ENCODE measurements at places on chromosomes 6 and 20.

GRCh38 chr20:35981969-35982368, 13.6 kb downstream of the CNBD2 start:
- DNase-seq = no peak

GRCh38 chr20:22681591-22682248, 97.3 kb upstream of the FOXA2 start:
- DNase-seq = no peak

GRCh38 chr6:4567141-4567540, 209.1 kb upstream of the CDYL start:
- DNase-seq = peak; percentile 57

DNA sequence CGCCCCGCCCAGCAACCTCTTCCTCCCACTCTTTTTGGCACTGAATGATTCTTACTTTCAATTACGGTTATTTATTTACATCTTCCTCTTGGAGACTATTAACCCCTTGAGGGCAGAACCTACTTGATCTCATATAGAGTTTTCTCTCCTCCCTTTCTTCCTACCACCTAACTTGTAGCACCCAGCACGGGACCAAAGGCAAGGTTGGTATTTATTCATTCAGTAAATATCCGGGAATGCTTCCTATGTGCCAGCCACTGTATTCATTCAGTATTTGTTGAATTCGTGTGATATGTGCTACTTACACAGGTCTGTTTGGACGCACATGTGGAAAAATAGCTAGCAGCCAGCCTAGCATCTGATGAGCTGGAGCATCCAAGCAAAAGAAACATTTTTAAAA, 1.3 kb upstream of the CNKSR3 start:
- DNase-seq = no peak

DNA sequence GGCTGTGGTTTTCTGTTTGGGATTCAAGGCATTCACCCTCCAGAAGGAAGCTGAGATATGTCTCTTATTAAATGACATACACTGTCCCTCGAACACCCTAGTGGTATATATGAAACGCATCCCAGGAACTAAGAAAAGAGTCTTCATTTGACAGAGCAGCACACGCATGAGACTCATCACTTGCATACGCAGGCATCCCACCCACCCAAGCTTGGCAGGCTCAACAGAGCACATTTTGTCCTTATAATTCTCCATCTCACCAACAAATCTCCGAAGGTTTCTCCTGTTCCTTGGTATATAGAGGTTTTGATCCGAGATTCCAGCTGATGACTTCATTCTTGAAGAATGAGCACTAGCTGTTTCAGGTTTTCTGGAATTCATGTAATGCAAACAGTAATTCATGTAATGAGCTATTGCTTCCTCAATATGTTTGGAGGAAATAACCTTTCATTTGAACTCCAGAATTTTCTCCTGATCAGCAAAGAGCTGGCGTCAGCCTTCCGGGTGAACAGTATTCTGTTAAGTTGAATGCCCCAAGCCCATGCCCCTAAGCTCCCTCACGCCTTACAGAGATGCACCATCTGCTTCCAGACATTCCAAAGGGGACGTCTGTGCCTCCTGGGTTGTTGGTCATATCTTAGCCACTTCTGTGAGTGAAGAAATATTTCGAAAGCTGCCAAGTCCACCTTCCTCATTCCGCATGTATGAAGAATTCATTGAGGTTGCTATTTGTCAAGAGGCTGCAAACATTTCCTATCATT, 66.0 kb upstream of the CDH4 start:
- DNase-seq = peak; percentile 97

- DNase-seq = no peak
Observed at GRCh38 chr6:42970871-42971612, 7.9 kb downstream of the PEX6 start.

- DNase-seq = no peak
Observed at GRCh38 chr20:64246616-64247306, 8.8 kb upstream of the PCMTD2 start.

DNA sequence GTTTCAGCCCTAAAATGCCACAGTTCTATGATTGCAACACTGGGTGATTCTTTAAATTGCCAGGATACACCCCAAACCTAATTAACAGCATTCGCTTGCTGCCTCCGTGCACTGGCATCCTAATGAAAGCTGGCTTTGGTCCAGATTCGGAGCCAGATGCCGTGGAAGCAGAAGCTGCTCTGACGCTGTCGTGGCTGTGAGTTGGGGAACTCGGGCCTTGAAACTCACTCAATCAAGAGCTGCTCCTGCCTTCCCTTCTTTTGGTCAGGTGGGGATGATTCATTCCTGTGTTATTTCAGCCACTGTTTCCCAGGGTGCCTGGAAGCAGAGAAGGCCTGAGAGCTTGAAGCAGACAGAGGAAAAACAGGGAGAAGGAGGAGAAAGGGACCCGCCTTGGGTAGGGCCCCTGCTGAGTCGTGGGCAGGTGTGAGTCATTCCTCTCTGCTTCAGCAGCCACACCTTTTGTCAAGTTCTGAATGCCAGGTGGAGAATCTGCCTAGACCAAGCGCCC, 36.2 kb upstream of the DSP start:
- DNase-seq = peak; percentile 86

GRCh38 chr6:83221889-83222479, 28.8 kb downstream of the RWDD2A start:
- DNase-seq = peak; percentile 53

- no peak for DNase-seq
Observed at GRCh38 chr6:98900706-98901105, 47.0 kb downstream of the FBXL4 start.

DNA sequence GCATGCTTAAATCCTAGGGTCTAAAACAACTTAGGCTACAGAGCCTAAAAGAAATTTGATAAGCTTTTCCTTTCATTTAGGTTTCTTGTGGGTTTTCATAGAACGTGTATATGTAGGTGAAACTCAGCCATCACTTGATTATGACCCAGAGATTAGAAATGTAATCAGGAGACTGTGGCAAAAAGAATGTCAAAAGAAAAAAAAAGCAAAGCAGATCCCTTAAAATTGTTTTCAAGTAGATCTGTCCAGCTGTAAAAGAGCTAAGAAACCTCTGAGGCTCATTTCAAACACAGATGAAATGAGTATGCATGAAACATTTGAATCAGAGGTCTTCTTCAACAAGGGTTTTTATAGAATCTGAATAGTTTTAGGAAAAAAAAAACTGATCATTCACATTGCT, 341.3 kb upstream of the PRDM1 start:
- no peak for DNase-seq

DNA sequence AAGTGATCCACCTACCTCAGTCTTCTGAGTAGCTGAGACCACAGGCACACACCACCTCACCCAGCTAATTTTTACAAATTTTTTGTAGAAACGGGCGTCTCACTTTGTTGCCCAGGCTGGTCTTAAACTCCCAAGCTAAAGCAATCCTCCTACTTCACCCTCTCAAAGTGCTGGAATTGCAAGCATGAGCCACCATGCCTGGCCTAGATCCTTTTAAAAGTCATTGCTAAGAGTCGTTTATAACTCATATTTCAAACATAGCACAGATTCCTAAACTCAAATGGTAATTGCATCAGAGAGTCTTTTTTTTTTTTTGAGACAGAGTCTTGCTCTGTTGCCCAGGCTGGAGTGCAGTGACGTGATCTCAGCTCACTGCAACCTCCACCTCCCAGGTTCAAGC, 7.7 kb upstream of the SAMHD1 start:
- DNase-seq = peak; percentile 43

GRCh38 chr6:121439926-121440325, 4.5 kb downstream of the GJA1 start:
- no peak for DNase-seq

- no peak for DNase-seq
Observed at GRCh38 chr6:47759364-47759763, 22.5 kb upstream of the OPN5 start.

DNA sequence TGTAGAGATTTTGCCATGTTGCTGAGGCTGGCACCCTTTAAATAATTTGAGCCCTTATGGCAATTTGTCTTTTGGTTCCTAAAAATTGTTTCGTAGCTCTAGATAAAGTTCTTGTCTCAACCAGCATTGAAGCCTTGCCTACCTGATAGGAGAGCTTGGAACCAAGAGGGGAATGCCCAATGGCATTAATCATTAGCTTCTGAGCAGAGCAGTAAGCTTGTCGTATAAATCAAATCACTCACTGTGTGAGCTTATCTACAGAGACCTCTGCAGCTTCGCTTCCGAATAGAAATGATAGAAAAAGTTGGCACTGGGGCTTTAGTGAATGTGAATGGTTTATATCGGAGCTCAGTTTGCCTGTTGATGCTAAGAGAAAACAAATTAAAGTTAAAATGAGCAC, 10.7 kb downstream of the ANKRD6 start:
- no peak for DNase-seq

DNA sequence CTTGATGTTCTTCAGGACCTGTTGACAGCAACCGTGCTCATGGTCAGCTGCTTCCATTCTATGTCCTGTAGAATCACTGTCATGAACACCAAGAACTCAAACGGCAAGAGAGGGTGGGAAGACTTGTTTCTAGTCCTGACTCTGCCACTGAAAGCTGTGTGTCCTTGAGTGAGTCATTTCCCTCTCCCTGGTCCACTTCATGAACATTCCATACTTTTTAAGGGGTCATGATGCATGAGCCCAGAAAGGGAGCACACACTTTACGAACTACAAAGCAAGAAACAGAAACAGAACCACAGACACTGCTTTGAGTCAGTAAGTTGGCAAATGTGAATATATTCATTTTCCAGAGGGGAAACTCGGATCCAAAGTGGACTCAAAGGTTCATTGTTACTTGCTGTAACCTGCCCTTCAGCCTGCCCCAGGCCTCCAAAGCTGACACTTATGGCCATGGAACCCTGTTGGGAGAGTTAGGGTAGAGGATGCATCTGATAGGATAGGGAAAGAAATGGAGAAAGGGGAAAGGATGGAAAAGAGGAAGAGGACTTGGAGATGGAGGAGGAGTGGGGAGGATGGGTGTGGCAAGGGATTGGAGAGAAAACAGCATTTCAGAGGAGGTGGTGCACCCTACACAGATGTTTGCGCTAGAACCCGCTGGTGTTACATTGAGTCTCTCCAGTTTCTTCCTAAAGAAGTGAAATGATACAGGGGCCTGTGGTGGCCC, 129.8 kb downstream of the FOXO3 start:
- DNase-seq = peak; percentile 35

DNA sequence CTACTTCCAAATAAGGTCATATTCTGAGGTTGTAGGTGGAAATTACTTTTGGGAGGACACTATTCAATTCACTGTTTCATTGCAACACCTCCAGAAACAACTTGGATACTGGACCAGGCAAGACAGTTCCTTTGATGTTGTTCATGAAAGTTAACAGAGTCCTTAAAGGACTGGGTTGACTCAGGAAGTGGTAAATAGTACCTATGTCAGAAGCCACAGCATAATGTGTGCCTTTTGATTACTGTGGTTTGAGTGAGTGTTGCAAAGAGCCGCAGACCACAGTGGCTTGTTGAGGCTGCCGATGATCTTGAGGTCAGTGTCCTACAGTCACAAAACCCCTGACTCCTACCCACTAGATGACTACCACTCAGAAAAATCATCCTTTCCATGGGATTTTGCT, 10.9 kb downstream of the IL20RA start:
- peak; percentile 9 for DNase-seq

All from AG10803 (cell line).